ENCODE measurements at places on chromosomes 1 and 21. TPM values are rescaled to one million over a fixed set of nuclear protein-coding genes. Genes with fewer than 3 reads are reported as not detected.

- DNase-seq: peak; percentile 67
Measured at GRCh38 chr1:19436716-19437476, 48.4 kb downstream of the CAPZB start.

DNA sequence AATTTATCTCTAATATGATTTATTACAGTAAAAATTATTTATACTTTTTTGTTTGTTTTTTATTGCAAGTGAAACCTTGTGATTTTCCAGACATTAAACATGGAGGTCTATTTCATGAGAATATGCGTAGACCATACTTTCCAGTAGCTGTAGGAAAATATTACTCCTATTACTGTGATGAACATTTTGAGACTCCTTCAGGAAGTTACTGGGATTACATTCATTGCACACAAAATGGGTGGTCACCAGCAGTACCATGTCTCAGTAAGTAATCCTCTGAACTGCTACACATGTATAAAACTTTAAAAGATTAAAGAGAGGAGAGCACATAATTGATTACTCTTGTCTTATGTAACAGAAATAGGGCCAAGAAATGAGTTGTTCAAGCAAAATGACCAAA lies 4.5 kb downstream of the CFHR3 start:
- no peak for DNase-seq

DNA sequence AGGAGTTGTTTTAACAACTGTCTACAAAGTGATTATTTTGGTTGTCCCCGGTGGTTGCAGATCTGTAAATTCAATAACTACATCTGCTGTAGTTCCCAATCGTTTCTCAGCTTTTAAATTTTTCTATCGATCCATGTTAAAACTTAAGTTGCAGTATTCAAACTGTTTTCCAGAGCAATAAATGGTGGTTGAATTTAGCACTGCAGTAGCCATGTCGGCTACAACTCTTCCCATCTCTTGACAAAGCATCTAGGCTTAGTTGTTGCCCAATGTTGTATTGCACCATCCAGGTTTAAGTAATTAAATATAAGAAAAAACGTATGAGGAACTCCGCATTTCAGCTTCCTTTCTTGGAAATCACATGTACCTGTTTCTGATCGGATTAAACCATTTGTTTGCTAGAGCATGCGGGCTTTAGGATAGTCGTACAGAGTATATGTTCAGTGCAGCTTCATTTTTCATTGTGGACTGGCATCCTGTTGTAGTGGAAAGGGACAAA lies 996 bp downstream of the CNIH4 start:
- peak; percentile 31 for DNase-seq

- no peak for DNase-seq
Measured at GRCh38 chr1:7886405-7886745, 33.5 kb upstream of the UTS2 start.

DNA sequence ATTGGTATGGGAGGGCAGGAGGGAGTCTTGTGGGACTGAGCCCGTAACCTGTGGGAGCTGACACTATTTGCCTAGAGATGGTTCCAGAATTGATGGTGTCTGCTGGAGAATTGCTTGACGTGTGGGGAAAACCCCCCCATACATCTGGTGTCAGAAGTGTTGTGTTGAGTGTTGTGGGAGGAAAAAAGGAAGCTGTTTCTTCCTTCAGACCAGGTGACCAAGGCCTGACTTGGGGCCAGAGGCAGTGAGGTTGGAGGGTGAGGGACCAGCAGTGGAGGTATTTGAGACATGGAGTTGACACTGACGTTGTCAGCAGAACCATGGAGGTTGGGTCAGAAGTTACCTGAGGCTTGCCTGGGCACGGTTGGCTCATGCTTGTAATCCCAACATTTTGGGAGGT lies 8.3 kb downstream of the SHISAL2A start:
- no peak for DNase-seq

DNA sequence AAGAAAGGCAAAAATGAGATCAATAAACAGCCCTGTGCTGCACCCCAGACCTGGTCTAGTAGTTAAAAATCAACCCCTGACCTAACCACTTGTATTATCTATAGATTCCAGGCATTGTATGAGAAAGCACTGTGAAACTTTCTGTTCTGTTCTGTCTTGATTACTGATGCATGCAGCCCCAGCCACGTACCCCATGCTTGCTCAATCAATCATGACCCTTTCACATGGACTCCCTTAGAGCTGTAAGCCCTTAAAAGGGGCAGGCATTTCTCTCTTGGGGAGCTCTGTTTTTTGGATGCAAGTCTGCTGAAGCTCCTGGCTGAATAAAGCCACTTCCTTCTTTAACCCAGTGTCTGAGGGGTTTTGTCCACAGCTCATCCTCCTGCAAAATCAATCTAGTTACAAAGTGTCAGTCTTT lies 24.2 kb upstream of the CD34 start:
- DNase-seq: no peak

GRCh38 chr1:230259621-230260020 lies 166.5 kb downstream of the PGBD5 start:
- no peak for DNase-seq

HFM1 gene
- total RNA-seq: 1.8 TPM

SDC3 gene
- total RNA-seq: 25.9 TPM
